RPMI7951 (cell line): ENCODE measurements at places on chromosomes 13 and 19. TPM values are rescaled to one million over a fixed set of nuclear protein-coding genes. Genes with fewer than 3 reads are reported as not detected.

ZNF90 gene
- total RNA-seq: 4.2 and 4.8 TPM in 2 replicates

DNA sequence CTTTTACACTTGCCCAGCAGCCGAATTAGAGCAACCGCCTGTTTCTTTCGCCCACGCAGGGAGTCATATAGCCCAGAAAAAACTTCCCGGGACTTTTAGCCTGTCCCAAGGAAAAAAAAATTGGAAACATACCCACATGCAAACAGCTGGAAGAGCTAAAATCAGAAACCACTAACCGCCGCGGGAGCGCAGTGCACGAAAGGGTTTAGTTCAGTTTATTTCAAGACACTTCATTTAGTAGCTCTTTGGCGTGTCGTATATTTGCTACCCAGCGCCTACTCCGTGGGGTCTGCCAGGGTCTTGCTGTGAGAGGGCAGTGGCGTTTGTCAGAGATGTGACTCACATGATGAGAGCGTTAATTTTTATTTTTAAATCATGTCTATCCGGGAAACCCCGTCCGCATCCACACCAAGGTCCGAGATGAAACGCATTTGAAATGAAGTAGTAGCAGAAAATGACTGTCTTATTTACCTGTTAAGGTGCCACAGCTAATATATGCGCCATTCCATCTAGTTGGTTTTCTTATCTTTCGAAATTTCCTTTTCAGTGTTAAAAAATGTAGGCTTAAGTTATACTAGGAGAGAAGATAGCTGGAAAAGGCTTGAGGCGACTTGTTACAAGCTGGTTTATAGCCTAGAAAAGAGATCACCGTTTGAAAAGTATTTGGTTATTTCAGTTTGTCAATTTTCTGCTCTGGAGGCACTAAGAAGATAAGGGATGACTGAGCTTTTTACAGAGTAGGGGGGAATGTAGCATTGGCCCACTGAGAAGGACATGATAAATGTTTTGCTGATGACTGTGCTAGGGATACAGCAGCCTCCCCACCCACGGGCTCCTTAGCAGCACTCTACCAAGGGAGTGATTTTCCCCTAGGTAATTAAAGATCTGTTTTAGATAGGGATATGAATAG, 1.7 kb downstream of the KLF5 start:
- DNase-seq: peak; percentile 80

- DNase-seq: peak; percentile 92
These were observed 133.8 kb downstream of the MRPL57 start for GRCh38 chr13:21310220-21310619.

PLIN4 gene
- total RNA-seq: not detected in 2 replicates

- DNase-seq: no peak
These were observed 616.5 kb downstream of the GPC6 start for GRCh38 chr13:93843082-93843481.

KCTD12 gene
- total RNA-seq: 16.2 and 18.5 TPM in 2 replicates

DNA sequence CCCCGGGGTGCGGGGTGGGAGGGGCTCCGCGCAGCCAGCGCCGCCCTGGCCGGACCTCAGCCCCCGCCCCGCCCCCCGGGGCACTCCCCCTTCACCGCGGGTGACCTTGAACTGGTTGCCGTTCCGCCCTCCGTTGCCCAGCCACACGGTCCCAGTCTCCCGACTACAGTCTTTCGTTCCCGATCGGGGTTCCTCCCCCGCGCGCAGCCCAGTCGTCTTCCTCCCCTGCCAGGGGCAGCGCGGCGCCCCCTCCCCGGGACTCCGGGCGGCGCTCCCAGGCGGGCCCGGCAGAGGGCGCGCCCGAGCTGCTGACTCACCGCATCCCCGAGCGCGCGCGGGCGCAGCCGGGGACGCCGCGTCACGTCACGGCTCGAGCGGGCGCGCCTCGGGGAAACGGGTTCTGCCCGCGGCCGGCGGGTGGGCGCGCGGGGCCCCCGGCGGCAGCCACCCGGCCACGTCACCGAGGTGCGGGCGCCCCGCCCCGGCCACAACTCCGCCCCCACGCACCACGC, 459 bp downstream of the MIDN start:
- peak; percentile 68 for DNase-seq

LILRA6 gene
- total RNA-seq: not detected in 2 replicates

ZNF256 gene
- 2.7 and 4.6 TPM in 2 replicates for total RNA-seq

CATSPERD gene
- not detected in 2 replicates for total RNA-seq

GRCh38 chr13:20891768-20892167, 10.8 kb downstream of the XPO4 start:
- DNase-seq: no peak

SYNGR4 gene
- total RNA-seq: not detected in 2 replicates

DNA sequence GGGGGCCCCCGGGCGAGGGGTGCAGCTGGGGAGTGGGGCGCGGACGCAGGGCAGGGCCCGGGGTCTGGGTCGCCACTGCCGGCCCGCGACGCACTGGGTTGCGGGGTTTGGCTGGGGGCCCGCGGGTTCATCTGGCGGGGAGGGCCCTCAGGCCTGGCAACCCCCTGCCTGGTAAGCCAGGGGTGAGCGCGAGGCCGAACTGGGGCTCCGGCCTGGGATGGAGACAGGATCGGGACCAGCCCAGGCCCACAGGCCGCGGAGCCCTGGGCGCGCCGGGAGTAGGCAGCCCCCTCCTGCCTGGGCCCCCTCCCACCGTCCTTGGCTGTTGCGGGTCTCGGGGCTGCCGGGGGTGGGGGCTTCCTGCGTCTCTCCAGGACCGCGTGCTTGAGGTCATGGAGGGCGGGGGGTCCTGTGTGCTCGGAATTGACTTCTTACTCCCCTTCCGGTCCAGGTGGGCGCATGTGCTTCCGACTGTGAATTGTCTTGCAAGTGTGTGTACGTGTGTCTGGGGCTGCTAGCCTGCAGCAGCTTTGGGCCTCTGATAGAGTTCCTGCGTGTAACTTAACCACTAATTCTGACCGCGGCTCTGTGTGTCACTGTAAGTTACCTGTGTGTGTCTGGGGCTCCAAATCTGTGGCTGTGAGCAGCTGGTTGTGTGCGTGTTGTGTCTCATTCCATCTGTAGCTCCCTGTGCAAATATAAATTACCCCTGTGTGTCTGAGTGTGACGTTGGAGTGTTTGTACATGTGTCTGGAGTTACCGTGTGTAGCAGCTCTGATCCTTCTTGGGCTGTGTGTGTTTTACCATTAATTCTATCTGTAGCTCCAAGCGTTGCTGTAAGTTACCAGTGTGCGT, 751 bp downstream of the GRAMD1A start:
- DNase-seq: peak; percentile 56

GRCh38 chr13:50222569-50223332, 207.5 kb downstream of the KCNRG start:
- DNase-seq: peak; percentile 86
